ENCODE measurements at places on chromosomes 11 and 22.

- peak; percentile 92 for DNase-seq
Measured at GRCh38 chr22:41285441-41285819, 557 bp downstream of the RANGAP1 start.

- no peak for DNase-seq
Measured at GRCh38 chr11:94183251-94183885, 54.7 kb downstream of the PANX1 start.

DNA sequence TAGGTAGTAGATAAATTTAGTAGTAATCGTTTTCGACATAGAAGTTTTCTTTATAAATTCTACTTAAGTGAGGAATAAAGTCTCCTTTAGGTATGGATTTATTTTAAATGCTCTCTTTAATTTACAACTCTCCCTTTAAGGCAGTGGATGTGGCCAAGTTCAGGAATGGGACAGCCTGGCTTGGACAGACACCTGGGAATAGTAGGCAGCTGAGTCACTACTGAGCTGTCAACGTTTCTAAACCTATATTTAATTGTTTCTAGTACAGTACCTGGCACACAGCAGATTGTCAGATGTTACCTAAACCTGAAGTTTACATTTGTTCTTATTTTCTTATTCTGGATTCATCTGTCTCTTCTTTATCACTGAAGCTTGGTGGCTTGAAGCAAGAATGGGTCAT is 85.1 kb downstream of the DEPDC5 start:
- no peak for DNase-seq

DNA sequence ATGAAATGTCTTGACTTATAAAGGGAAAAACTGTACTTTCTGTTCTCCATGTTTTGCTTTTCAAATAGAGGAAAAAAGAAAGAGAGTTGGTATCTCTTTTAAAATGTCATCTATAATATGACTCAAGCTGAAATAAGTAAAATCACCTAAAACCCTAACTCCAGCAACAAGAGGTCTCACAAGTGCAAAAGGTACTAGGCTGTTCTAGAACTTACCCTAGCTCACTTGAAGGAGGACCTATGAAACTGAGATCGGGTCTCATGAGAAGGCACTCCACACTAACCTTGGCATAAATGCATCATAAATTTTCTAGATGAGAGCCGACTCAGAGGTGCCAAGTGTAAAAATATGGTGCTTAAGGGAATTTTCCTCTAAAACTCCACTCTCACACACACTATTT is 63.8 kb downstream of the PHF21A start:
- DNase-seq, result no peak

DNA sequence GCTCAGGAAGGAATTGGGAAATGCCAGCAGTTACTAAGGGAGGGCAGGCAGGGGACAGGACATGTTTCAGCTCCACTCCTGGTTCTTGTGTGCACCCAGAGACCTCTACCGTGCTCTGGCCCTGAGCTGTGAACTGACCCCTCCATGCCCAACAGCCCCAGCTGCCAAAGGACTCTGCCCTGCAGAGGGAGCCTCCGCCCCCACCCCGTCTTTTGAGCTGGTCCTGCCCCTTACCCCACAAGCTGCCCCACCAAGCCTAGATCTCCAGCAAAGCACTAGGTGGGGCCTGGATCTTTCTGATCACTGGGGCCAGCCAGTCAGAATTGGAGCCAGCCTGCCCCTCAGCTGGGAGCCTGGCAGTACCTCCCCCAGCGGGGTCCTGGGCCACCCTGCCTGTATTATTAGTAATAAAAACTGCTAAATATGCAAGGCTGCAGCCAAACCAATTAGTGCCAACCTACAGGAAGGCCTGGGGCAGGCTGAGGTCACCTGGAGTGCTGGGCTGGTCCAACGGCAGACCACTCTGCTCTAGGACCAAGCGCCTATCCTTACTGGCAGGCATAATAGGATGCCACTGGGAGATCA is 23.9 kb upstream of the DRICH1 start:
- DNase-seq, result no peak

- DNase-seq, result no peak
Measured at GRCh38 chr11:34027516-34028408, 23.8 kb upstream of the CAPRIN1 start.
